ENCODE measurements at places on chromosomes 12 and 14.
A peak's percentile ranks its signal among the peaks of the same experiment; 100 is the strongest.

GRCh38 chr12:132407992-132408391 is 78.6 kb upstream of the GALNT9 start:
- no peak for DNase-seq

- DNase-seq = no peak
Measured at GRCh38 chr14:69635981-69636639, 24.7 kb downstream of the SUSD6 start.

- DNase-seq = peak; percentile 65
Measured at GRCh38 chr14:54893151-54893760, 9.4 kb downstream of the GCH1 start.

DNA sequence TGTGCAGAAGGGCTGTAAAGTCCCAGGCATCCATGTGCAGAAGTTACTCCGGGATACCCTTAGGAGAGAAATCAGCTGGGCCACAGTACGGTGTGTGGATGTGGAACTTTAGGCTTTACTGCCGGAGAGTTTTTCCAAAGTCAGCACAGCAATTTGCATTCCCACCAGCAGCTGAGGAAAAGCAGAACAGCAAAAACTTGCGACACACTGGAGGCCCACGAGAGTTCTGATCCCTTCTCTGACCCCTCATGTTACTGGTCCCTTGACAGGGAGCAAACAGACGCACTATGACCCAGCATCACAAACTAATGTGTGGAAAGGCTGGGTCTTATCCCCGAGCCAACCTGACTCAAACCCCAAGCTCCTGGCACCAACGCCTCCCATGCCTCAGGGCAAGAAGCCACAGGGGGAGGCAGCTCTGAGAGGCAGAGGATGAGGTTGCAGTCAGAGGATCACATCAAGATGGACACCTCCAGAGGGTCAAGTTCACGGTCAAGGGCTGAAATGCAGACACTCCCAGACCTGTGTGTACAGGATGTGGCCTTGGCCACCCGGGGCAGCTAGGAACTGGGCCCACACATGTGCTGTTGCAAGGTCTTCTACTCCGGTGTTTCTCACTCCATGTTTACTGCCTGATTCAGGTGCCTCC is 38.6 kb downstream of the CCDC88C start:
- no peak for DNase-seq

DNA sequence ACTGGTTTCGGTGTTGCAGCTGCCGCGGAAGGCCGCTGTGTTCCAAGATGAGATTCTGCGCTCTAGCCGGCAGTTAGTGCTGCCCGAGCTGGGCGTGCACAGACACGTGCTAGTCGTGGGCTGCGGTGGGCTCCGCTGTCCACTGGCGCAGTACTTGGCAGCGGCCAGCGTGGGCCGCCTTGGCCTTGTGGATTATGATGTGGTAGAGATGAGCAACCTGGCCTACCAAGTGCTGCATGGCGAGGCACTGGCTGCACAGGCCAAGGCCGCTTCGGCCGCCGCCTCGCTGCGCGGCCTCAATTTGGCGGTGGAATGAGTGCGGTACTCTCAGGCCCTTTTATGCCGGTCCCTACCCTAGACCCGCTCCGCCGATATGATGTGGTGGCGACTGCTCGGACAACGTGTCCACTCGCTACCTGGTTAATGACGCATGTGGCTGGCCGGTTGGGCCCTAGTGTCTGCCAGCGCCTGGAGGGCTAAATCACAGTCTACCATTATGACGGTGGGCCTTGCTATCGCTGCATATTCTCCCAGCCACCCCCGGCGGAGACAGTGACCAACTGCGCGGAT is 102.2 kb downstream of the SNAPC1 start:
- DNase-seq = no peak

- DNase-seq = no peak
Measured at GRCh38 chr14:41201696-41202095, 405.0 kb upstream of the LRFN5 start.

DNA sequence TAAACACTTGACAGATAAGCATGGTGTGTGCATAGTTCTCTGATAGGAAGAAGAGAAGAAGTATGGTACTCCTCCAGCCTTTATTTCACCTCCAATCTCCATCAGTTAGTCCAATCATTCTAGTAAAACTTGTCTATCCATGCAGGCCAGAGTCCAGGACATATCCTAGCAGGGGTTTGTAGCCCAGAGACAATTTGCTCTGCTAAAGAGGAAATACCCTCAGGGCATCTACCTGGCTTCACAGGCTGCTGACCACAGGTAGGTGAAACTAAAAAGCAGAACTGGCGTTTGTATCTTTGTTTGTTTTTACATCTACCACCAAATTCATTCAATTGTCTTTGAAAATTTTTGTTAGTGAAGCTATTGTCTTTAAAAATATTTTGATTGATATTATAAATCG is 717.6 kb downstream of the FSCB start:
- no peak for DNase-seq

DNA sequence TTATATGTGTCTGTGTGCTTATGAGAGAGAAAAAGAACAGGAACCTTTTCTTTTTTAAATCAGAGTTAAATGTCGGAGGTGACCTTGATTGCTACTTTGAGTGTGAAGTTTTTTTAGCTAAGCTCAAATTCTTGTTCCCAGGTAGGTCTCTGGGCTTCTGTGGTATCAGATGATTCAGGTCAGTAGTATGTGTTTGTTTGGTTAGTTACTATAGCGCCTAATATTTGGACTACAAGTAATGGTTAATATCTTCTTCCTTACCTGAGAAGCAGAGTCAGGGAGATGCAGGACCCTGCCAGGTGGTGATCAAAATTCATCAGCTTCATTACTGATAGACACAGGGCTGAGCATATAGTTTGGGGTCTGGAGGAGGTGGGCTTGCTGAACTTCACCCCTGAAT is 30.8 kb downstream of the ADCK1 start:
- DNase-seq = no peak

DNA sequence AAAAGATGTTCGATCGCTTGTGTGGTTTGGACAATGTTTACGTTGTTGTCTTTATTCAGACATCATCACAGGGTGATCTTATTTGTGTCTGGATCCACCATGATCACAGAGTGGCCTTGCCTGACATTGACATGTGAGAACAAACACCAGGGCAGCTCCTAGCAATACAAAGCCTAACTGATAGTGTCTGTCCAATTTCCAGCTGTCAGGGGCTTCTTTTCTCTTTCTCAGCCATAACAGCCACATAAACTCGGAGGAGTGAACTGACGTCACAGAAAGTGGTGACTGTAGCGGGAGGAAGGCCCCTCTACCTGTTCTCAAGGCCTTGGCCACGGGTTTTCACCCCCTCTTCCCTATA is 5.8 kb upstream of the SLC6A13 start:
- DNase-seq = no peak

- DNase-seq = no peak
Measured at GRCh38 chr12:109218996-109219395, 90.1 kb downstream of the FOXN4 start.

GRCh38 chr12:104410326-104410725 is 46.4 kb upstream of the CHST11 start:
- no peak for DNase-seq

DNA sequence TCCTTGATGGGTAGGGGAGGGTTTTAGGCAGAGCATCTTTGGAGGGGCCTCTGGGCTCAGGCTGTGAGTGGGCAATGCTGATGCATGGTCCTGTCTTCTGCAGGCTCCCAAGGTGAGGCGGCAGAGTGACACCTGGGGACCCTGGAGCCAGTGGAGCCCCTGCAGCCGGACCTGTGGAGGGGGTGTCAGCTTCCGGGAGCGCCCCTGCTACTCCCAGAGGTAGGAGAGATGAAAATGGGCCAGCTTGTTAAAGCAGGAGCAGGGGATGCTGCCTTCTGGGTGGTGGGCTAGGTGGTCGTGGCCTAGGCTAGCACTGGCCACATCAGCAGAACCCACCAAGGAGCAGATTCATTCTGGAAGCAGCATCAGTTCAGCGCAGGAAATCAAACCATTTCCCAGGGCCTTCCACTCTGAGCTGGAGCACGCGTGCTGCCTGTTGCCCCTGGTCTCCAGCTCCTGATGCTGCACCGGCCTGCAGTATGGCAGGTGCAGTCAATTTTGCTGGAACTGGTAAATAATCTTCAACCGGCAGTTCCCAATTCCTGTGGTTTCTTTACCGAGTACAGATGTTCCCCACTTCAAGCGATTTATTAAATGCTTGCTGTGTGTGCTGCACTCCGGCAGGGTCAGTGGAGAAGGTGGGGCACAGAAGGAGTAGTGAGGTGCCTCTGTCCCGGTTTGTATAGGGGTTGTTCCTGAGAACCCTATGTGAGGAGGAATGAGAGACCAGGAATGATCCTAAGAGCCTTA is 7.4 kb downstream of the PAPLN start:
- no peak for DNase-seq

DNA sequence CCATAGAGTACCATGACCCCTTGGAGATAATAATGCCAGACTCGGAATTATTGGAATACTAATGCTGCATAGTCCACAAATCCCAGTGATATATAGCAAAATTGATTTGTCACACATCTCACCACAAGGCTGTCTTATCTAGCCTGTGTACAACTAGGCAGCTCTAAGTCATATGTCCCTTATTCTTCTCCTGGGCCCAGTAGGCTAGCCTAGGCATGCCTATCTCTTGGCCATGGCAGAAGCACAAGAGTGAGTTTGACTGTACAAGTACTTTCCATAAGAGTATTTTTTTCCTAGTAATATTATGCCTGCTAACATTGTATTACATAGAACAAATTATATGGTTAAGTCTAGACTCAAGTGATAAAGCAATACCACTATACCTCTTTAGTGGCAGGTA is 1122.1 kb upstream of the SEL1L start:
- no peak for DNase-seq

DNA sequence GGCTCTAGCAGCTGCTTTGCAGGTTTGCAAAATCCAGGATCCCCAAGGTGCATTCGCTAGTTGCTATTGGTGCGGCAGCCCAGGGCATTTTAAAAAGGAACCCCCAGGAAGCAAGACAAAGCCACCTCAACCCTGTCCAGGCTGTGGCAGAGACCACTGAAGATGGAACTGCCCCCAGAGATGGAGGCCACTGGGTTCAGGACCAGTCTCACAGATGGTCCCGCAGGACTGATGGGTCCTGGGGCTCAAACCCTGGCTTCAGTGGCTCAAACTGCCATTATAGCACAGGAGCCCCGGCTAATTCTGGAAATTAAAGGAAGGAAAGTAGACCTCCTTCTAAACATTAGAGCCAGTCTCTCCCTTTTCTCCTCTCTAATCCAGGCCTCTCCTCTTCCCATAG is 79.8 kb upstream of the TSPAN11 start:
- DNase-seq = no peak

DNA sequence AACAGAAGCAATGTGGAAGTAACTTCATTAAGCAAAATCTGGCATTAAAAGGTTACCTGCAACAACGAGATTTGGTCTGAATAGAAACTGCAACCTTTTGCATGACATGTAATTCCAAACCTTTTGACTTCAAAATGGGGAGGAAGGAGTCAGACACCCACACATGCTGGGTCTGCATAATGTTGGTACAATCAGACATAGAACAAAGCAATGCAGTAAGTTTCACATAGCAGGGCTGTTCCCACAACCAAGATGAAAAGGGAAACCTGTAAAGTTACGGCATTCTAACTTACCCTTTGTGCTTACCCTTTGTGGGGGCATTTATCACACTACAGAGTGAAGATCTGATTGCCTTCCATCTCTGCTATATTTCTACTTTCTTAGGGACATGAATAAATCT is 10.1 kb upstream of the SLC35F4 start:
- DNase-seq = no peak

DNA sequence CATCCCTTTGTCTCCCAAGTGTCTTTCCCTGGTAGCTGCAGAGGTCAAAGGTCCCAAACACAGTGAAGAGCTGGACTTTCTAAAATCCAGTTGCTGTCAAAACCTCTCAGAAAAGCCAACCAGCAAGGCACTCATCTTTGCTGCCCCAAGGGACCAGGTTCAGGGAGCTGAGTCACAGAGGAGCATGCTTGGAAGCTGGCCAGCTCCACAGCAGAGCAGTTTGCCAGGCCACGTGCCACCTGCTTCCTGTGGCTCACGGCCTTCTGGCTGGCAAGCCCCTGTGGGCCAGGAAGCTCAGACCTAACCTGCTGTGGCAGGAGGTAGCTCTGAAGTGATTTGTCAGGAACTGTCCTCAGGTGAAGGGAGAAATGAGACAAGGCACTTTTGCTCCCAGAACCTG is 3.6 kb downstream of the ISCU start:
- no peak for DNase-seq

- peak; percentile 100 for DNase-seq
Measured at GRCh38 chr12:75944097-75944904, 87.3 kb downstream of the PHLDA1 start.

DNA sequence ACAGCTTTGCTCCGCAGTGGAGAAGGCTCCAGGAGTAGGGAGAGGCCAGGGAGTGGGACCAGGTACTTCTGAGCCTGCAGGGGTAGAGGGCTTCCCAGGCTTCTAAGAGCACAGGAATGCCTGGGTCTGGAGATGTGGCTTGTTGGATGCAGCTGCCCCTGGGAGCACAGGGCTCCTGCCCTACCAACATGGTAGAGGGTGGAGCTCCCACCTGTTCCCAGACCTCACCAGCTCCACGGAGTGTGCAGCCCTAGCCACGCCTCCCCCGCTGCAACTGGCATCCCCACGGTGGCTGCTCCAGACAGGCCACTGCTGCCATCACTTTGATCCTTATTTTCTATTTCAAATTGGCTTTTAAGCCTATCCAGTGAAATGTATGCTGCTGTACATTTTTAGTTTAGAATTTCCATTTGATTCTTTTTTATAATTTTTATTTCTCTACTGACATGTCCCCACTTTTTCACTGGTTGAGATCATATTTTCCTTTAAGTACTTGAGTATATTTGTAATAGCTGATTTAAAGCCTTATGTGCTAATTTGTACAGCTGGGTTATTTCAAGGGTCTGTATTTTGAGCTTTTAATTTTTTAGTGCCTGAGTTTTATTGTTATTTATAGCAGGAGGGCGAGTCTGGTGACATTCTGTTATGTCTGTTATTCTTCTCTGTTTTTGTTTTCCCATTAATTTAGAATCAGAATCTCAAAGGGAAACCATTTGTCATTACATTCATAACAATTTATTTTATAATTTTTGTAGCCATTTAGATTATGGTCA is 78.0 kb downstream of the DERA start:
- DNase-seq = no peak

- no peak for DNase-seq
Measured at GRCh38 chr14:44756554-44756953, 205.2 kb downstream of the KLHL28 start.

DNA sequence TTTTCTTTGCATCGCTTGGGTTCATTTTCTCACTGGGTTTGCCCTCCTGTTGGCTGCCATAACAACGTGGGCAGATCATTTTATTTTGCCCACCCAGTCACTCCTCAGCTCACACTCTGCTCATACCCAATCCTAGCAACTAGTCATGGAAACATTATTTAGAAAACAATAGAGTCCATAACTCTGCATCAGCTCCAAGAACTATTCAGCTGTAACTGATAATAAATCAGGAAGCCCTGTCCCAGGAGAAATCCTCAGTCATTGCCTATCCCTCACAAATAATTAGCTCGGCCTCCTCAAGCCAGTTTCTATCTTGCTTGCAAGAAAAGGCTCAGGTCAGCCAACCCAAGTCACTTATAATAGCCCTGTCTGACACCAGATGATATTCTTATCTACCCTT is 43.2 kb downstream of the RTN1 start:
- no peak for DNase-seq

DNA sequence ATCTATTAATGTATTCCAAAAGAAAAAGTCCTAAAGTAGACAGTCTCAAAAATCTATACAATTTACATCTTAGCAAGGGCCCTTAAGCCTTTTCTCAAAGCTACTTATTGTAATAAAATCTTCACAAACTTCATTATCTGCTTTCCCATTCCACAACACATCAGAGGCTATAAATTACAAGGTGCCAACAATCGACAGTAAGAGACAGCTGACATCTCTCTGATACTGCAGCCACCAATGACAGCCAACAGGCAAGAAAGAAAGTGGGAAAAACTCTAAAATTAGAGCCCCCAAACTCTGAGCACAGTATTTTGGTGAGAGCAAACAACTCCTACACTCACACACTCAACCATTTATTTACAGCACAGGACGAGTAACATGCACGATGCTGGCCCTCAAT is 2.2 kb downstream of the ANGEL1 start:
- DNase-seq = no peak
